ENCODE measurements at places on chromosomes 5 and 9. TPM values are rescaled to one million over a fixed set of nuclear protein-coding genes. Genes with fewer than 3 reads are reported as not detected.

GRCh38 chr5:107977550-107978071 is 306.9 kb upstream of the EFNA5 start:
- no peak for DNase-seq

DNA sequence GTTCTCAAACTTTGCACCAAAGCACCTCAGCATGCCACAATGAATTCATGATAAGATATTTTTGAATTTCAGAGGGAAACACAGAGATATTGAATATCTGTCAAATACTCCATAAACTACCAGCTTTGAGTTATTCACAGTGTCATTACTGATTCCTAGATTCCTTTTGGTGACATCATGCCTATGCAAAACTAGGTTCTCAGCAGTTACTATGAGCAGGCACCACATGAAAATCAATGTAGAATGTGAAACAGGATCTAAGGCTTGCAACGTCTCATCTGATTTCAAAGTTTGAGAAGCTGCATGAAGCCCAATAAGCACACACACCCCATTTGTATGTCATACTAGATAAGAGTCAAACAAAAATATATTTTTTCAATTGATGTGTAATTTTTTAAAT is 426.5 kb downstream of the NR2F1-AS1 start:
- DNase-seq = no peak

DNA sequence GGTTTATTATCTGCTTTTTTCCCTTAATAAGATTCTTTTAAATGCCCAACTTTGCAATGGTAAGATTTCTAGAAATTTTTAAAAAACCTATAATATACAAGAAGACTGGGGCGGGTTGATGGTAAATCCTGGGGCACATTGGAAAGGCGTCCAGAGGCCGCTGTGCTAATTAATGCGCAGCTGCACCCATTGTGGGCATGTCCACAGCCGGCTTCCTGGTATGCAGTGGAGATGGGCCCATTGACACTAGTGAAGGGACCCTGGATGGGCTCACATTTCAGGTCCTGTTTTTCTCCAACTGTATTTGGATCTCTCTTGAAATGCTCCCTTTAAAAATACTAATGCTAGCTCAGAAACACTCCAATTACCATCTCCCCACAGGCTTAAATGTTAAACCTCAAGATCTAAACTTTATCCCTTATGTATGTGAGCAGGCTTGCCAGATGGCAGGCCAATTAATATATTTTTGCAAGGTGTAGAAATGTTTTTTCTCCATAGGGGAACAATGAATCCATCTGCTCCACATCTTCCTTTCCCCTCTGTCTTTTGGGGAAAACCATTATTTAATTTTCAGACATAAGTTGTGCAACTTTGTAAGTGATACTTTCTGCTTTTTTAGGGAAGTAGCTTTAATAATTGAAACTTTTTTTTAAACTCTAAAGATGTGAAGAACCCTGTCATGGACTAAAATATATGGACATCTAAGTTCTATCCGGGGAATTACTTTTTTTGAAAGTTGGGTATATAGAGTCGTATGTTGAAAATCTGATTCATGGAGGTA is 177.3 kb downstream of the CD180 start:
- DNase-seq = no peak

- no peak for DNase-seq
These were observed 201.9 kb upstream of the ANKH start for GRCh38 chr5:15073453-15073852.

- no peak for DNase-seq
These were observed 252.3 kb downstream of the FANCC start for GRCh38 chr9:95065224-95065623.

DNA sequence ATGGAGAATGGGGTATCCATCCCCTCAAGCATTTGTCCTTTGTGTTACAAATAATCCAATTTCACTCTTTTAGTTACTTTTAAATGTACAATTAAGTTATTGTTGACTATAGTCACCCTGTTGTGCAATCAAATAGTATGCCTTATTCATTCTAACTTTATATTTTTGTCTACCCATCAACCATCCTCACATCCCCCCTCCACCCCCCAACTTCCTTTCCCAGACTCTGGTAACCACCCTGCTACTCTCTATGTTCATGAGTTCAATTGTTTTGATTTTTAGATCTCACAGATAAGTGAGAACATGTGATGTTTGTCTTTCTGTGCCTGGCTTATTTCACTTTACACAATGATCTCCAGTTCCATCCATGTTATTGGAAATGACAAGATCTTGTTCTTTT is 15.4 kb upstream of the RANBP17 start:
- no peak for DNase-seq

- no peak for DNase-seq
These were observed 18.6 kb downstream of the IRF1 start for GRCh38 chr5:132471944-132472343.

- DNase-seq = no peak
These were observed 204.2 kb downstream of the SLC12A2 start for GRCh38 chr5:128287740-128288139.

DNA sequence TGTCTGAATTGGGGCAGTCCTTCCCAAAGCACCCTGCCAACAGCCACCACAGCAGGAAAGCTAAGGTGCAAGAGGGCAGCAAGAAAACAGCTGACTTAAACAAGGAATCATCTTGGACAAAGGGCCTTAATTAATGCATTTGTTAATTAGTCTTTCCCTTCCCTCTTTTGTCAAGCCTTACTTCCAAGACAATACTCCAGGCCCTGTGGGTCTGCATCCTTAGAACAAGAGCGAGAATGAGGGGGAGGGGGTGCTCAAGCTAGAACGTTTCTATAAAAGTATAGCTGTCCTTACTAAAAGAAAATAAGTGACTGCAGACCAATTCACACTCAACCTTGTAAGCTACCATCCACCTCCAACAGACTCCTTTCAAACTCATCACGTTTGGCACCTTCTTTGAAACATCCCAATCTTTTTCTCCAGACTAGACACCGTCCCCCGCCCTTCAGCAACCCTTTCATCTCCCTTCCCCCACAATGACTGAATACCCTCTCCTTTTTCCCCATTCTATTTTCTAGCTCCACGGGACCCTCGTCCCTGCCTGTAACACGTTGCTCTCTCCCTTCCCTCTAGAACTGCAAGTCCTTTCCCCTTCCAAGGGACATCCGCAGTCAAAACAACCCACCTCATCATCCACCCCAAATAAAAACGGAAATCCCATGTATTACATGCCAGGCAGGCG is 85.7 kb upstream of the RNF38 start:
- no peak for DNase-seq

GRCh38 chr5:145776886-145777285 is 58.3 kb downstream of the PRELID2 start:
- no peak for DNase-seq

- no peak for DNase-seq
These were observed at the start of gene ARID3C for GRCh38 chr9:34628656-34629490. TSS of gene ARID3C (minus strand) at chr9:34629066. CDS start at chr9:34628014, 1,052 bp downstream.

DNA sequence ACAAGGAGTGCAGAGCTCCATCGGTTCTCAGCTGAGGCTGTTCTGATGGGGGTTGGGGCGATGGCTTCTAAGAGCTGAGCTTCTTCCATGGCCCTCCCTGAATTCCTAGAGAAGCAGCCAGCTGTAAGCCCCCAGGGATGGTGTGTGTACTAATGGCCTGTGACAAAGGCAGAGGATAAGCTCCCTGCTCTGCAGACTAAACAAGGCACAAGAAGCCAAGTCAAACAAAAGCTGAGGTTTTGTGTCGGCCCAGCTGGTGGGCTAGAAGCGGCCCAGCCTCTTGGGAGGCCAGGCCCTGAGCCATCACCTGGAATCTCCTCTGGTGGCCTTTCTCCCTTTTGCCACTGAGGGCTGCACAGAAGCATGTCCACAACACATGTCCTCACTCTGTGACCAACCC is 75.0 kb upstream of the XPA start:
- DNase-seq = peak; percentile 24

GRCh38 chr9:124399968-124400940 is 15.0 kb downstream of the PSMB7 start:
- no peak for DNase-seq

- DNase-seq = no peak
These were observed 2.0 kb downstream of the ASPN start for GRCh38 chr9:92480291-92480771.

- DNase-seq = no peak
These were observed 170.5 kb downstream of the TLE4 start for GRCh38 chr9:79742110-79742721.

GRCh38 chr5:107668154-107669095 is 2.3 kb downstream of the EFNA5 start:
- DNase-seq = peak; percentile 33

GRCh38 chr9:134575103-134575900 is 66.3 kb upstream of the COL5A1 start:
- no peak for DNase-seq

GRCh38 chr9:129999141-129999510 is 43.9 kb downstream of the FNBP1 start:
- DNase-seq = no peak

DNA sequence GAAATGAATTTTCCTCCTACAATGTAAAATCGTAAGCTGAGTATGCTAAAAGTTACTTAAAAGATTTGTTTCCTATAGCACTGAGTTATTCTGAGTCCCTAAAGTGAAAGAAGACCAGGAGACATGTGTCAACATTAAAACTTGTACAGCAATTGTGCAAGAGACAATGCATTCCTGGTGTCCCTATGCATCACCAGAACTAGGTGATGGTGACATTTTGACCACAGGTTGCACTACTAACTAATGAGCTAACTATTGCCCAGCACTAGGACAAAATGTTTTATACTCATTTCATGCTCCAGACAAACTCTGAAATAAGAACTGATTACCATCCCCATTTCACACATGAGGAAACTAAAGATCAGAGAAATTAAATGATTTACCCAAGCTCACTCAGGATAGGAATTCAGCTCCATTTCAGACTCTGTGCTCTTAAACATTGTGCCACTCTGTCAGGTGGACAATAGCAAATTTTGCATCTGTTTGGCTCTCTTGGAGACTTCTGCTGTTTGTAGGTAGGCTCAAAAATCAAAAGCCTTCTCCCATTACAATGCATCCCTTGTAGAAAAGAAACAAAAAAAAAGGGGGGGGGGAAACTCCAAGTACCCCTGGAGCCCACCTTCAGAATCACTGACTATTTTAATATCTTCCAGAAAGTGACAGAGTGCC is 269.2 kb downstream of the ACTL7B start:
- no peak for DNase-seq

DNA sequence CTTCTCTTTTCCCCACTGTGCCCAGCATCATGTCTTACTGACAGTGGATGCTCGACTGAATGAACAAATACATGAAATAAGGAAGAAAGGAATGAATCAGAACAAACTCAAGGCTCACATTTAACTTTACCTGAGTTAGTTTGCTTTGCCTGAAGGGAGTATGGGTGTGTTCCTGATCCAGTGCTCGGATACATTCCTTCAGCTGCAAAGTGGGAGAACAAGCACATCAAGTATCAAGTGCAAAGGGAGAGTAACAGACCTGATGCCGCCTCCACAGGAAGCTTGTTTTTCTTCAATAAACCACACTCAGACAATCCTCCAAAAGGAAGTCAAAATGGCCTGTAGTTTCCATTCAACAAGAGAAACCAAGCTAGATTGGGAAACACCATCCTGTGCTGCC is 66.1 kb downstream of the KIF24 start:
- DNase-seq = no peak

GRCh38 chr5:92676215-92677165 is 904.5 kb downstream of the NR2F1-AS1 start:
- DNase-seq = no peak

DNA sequence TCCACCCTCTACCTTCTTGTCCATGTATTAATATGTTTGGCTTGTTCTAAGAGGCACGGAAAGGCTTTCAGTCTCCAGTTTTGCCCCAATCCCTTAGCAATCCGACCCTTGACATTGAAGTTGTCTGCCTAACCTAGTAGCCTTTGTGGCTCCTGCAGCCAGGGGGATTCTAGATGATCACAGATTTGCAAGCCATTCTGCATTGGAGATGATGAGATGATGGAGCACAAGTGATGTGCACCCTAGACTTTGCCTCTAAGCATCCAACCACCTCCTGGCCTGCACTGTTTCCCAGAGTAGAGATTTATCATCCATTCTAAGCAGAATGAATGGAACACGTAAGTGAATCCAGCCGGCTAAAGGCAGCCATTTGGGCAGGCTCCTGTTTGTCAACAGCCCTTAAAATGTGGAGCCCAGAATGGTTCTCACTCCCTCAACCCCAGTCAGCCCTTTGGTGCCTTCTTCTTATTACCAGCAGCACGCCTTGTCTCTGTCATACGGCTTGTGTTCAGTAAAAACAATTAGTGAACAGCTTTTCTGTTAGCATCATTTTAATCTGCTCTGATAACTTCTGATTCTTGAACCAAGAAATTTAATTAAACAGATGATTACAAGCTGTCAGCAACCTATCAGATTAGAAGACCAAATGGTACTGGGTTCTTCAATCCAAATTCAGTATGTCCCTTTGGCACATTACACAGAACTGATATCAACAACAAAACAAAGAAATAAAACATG is 5.7 kb upstream of the TRAF1 start:
- DNase-seq = no peak

The ZDHHC11B gene
- 0.19 TPM for total RNA-seq

The TAS2R1 gene
- not detected for total RNA-seq

The LIX1 gene
- total RNA-seq = not detected

The SLC4A9 gene
- not detected for total RNA-seq

The SLC6A7 gene
- total RNA-seq = not detected

The GKAP1 gene
- total RNA-seq = 2.7 TPM

The IFNA8 gene
- not detected for total RNA-seq

The RASGEF1C gene
- total RNA-seq = not detected

The TMEM215 gene
- total RNA-seq = not detected

Data from H4 (cell line).